M059J (cell line): ENCODE measurements at places on chromosomes 12 and 14. TPM values are rescaled to one million over a fixed set of nuclear protein-coding genes. Genes with fewer than 3 reads are reported as not detected.
A peak's percentile ranks its signal among the peaks of the same experiment; 100 is the strongest.

The EIF2S3B gene
- 0.64 and 1.1 TPM in 2 replicates for total RNA-seq

The SLC17A8 gene
- total RNA-seq, result not detected in 2 replicates

The CIROP gene
- not detected in 2 replicates for total RNA-seq

The VTI1B gene
- total RNA-seq, result 54.6 and 54.9 TPM in 2 replicates

The CHURC1 gene
- 84.4 and 138 TPM in 2 replicates for total RNA-seq

The REC8 gene
- total RNA-seq, result 1.3 and 4.8 TPM in 2 replicates

The FBLN5 gene
- total RNA-seq, result not detected in 2 replicates

The RNASE4 gene
- 12.1 and 13.3 TPM in 2 replicates for total RNA-seq

The GPR132 gene
- 0.44 TPM in 1 of 2 replicates, not detected in the other for total RNA-seq

DNA sequence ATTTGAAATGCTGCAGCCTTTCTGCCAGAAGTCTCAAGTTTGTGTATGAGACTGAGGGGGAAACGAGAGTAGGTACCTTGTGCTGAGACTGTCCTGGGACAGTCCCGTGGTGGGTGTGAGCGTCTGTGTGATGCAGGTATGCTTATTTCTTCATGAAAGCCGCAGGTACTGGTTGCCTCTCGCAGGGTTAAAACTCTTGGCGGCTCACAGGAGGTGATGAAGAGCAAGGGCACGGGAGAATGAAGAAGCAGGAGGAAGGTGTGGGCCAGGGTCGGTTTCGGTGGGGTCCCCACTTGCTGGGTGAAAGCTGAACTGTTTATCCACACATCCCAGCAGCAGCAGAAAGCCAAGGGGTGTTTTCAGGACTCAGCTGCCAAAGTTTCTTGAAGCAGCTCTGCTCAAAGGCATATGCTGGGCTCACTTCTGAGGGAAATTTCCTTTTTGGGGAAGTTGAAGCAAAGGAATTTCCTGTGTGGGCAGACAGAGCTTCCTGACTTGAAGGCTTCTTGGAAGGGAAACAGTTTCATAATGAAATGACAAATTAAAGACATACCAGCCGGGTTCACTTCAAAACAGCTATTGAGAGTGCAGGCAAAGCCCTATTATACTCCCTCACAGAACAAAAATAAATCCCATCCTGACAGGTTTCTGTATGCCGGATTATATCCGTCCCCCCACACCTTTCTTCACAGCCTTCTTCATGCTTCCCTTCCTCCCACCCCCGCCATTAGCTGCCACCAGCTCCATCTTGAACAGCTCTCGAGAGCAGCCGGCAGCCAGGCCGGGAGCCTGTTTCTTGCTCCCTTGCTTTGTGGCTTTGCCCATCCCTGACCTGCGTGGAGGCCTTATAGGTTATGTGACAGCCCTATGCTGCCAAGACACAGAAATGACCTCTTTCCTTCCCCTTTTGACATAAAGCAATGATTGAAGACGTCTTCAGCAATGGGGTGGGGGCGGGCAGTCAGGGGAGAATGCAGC lies 116.6 kb downstream of the ETV6 start:
- DNase-seq, result peak; percentile 44

- peak; percentile 78 for DNase-seq
Observed at GRCh38 chr14:63752449-63753169, 24.7 kb upstream of the SGPP1 start.

DNA sequence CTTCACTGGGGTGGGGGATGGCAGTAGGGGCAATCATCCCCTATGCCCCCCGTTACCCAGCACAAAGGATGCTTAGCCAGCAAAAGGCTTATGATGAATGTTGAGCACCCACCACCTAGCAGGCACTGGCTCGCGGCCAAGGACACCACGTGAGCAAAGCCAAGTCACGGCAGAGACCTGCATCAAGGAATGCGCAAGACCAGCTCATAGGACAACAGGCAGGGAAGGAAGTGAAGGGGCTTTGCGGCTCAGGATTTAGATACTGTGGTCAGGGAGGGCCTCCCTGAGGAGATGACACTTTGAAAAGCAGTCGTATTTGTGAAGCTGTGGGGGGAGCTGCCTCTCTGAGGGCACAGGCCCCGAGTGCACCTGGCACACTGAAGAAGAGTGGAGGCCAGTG lies 32.8 kb downstream of the SH2B3 start:
- DNase-seq, result peak; percentile 63

GRCh38 chr12:114253976-114254778 lies 151.8 kb downstream of the TBX5 start:
- no peak for DNase-seq

DNA sequence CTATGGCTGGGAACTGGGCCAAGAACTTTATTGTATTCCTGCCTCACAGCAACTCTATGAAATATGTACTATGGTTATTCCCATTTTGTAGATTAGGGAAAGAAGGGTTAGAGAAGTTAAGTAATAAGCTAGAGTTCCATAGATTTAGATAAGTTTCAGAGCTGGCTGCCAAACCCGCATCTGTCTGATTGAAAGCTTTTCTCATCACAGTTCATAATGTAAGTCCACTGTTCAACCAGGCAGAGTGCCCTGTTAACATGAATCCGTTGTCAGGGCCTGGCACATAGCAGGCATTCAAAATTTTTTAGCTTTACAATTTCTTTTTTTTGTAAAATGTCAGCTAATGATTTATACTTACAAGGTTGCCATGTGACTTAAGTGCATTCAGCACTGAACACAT lies 467.3 kb downstream of the NRXN3 start:
- DNase-seq, result no peak

- DNase-seq, result no peak
Observed at GRCh38 chr12:90943255-90943654, 11.7 kb downstream of the CCER1 start.

DNA sequence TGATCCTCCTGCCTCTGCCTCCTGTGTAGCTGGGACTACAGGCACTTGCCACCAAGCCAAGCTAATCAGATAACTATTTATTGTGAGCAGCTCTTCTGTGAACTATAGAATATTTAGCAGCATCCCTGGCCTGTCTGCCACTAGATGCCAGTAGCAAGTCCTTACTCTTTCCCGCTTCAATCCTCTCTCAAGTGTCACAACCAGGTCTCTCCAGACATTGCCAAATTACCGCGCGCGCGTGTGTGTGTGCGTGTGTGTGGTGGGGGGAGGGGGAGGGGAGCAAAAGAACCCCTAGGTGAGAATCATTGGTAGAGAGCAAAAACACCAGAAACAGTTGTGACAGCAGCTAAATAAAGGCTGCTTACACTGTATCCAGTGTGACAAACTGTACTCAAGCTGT lies 49.9 kb downstream of the PPP2R5E start:
- peak; percentile 32 for DNase-seq

GRCh38 chr14:50364792-50365191 lies 31.9 kb downstream of the CDKL1 start:
- peak; percentile 21 for DNase-seq

DNA sequence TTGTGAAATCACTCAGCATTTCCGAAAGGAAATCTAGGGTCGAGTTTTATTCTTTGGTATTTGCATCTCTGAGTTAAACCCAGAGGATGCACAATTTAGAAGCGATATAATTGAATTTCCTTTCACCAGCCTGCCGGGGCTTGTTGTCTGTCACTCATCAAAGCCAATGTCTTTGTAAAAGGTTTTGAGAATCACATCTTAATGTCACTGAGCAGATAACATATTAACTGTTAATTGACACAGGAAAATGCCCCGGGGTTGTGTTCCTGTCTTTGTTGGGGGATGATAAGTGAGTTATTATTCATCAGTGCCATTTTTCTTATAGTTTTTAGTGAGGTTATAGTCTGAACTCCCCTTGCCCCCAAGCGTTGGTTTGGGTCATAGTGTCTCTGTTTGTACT lies 73.4 kb downstream of the DUSP6 start:
- no peak for DNase-seq

- no peak for DNase-seq
Observed at GRCh38 chr14:78849952-78850351, 679.8 kb downstream of the NRXN3 start.

DNA sequence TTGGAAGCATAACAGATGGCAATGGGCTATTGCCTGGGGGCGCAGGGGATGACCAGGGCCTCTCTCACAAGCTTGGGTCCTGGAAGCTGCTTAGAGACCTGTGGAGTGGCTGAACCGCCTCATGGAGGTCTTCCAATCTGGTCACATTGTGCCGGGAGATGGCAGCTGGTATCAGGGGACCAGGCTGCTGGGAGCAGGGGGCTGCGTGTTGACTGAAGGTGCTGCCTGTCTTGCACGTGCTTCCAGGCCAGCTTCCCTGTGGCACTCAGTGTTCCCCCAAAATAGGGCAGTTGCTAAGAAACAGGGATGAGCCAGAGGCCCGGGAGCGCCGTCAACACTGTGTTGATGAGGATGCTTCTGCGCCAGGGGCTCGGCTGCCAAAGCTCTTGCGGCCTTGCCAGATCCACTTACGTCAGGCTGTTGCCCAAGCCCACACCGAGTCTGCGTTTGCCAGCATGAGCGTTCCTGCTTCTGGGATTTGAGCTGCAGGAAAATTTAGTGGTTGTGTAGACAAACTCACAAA lies 39.8 kb downstream of the ELK3 start:
- peak; percentile 82 for DNase-seq

DNA sequence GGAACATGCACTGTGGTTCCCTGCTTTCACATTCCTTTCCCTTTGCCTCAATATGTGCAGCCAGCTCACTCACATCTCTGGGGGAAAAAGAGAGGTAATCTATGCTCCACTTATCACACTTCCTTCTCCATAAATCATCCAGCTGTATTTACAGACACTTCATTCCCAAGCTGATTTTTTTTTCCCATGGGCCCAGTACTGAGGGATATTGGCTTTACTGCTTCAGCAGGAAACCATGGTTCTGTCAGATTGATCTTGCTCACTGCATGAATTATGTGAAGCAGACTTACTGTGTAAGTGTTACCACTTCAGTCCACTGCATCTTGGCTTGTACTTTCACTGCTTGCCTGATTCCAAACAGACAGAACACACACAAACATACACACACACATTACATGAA lies 555.6 kb downstream of the CCER1 start:
- DNase-seq, result no peak

- no peak for DNase-seq
Observed at GRCh38 chr12:51005671-51006070, 20.5 kb downstream of the SLC11A2 start.

GRCh38 chr12:26906024-26906423 lies 31.8 kb downstream of the INTS13 start:
- no peak for DNase-seq

DNA sequence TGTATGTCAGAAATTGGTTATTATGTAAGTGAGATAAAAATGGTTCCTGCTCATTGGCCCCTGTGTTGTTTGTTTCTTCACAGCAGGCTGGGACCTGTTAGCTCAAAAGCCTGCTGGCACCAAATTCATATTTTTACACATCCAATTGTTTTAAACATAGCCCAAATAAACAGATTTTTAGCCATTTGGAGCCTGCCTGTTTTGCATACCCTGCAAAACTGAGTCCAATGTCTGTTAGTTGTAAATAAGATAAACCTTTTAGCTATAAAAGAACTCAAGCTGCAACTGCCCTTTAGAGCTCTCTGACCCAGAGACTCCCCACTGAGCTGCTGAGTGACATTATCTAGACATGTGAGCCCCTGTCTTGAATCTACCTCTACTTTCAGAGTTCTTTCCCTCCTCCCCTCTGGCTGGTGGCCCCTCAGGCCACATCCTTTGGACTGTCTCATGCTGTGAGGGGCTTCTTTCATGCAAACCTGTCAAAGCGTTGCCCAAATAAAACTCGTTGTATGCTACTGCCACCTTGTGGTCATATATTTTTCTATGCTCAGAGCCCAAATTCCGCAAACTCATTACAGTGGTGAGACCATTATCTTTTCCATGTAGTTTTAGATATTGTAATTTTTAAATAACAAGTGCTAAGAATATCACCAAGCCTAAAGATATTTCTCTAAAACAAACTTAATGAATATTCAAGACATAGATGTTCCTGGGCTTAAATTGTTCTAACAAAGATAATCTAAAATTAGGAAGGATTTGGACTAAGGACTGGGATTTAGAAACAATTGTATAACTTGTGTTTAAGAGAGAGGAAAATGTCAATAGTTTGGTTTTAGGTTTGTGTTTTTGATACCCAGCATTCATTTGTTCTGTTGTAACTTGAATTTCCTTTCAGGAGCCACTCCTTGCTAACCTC lies 337.9 kb downstream of the AACS start:
- DNase-seq, result peak; percentile 16

DNA sequence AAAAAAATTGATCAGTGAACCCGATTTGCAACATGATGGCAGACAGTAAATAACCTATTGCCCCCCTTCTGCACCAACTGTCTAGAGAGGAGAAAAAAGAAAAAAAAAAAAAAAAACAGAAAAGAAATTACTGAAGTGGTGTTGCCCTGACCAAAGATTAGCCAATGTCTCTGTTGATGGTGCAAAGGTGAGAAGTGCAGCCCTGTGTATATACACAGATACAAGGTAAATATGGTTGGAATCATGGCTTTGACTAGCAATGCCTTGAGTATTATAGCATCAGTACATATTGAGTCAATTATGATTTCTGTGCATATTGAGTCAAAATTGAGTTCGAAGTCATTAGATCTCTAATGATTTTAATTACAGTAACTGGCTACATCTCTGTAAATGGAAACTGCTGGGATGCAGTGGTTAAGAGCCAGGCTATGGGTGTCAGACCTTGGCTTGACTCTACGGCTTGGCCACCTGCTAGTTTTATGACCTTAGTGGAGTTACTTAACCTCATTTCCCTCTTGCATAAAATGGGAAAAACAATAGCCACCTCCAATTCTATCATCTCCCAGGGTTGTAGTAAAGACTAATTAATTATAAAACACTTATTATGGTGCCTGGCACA lies 51.0 kb downstream of the EGLN3 start:
- no peak for DNase-seq
